ENCODE measurements at places on chromosomes 2 and 18.
A peak's percentile ranks its signal among the peaks of the same experiment; 100 is the strongest.

DNA sequence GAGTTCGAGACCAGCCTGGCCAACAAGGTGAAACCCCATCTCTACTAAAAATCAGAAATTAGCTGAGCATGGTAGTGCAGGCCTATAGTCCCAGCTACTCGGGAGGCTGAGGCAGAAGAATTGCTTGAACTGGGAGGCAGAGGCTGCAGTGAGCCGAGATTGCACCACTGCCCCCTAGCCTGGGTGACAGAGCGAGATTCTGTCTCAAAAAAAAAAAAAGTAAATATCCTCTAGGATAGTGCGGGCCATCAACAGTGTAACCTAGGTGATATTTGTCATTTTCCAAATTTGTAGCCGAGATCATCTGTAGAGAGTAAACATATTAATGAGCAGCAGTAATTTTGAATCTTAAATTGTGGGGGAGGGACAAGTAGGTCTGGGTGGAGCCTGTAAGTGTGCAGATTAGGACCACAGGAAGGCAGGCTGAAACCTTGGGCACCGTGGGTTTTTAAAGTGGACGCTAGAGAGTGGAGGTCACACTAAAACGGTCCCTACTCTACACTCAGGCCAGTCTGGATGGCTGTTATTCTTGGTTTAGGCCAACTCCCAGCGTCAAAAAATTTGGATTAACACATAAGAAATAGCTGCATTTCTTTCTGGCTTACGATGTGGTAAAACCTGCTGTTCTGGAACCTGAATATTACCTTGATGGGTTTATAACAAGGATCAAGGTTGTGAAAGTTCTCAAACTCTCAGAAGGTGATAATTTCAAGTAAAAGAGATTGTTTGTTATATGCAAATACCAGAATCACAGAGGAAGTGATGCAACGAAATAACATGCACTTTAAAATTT is 22.7 kb upstream of the TET3 start:
- DNase-seq = no peak

DNA sequence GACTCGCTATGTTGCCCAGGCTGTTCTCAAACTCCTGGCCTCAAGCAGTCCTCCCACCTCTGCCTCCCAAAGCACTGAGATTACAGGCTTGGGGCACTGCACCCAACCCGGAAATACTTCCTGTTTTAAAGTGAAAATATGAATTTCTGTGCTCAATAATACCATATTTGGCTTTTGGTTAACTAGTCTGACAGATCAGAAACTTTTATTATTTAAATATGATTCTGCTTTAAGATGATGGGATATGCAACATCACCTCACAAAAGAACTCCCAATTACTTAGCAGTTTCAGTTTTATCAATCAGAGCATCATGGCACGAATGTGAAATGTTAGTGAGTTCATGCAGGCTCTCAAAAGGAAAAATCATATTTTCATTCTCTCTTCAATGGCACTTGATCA is 120.6 kb downstream of the PTRHD1 start:
- DNase-seq = no peak

- no peak for DNase-seq
Measured at GRCh38 chr2:38130876-38131275, 54.9 kb upstream of the CYP1B1 start.

DNA sequence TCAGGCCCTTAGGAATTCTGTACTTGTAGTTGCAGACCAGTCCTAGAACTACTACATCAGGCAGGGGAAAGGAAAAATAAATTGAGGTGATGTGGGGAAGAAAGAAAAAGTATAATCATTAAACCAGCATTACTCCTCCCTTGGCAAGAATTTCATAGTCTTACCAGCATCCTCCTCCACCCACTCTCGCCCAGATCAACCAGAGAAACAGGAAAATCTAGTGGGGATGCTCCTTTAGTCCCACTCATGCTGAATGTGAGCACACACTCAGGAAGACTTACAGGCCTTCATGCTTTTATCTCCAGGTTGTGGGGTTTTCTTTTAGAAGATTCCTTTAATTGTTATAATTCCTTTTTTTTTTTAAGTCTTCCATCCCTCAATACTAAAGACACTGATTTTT is 129.3 kb upstream of the CCDC150 start:
- DNase-seq = no peak

DNA sequence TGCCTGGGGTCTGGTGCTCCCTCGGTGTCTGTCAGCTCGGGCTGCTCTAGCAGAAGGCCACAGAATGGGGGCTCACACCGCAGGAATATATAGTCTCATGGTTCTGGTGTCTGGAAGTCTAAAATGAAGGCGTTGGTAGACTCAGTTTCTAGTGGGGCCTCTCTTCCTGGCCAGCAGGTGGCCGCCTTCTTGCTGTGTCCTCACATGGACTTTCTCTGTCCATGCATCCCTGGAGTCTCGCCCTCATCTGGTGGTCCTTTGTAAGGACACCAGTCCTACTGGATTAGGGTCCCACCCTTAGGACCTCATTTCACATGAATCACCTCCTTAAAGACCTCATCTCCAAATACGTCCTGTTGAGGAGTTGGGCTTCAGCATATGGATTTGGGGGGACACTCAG is 65.7 kb downstream of the RRM2 start:
- DNase-seq = no peak

GRCh38 chr2:201907563-201907881 is 101.2 kb downstream of the CDK15 start:
- DNase-seq = peak; percentile 36

- peak; percentile 14 for DNase-seq
Measured at GRCh38 chr2:223997938-223998337, 40.7 kb downstream of the MRPL44 start.

GRCh38 chr2:151774506-151774905 is 40.2 kb upstream of the NEB start:
- peak; percentile 59 for DNase-seq

GRCh38 chr18:13051950-13052349 is 60.8 kb downstream of the CEP192 start:
- no peak for DNase-seq

Data from fibroblast of skin of abdomen (primary cell).